Activated CD4-positive, CD25-positive, alpha-beta regulatory T cell (primary cell): ENCODE measurements at places on chromosomes 7 and 10.
A peak's percentile ranks its signal among the peaks of the same experiment; 100 is the strongest.

DNA sequence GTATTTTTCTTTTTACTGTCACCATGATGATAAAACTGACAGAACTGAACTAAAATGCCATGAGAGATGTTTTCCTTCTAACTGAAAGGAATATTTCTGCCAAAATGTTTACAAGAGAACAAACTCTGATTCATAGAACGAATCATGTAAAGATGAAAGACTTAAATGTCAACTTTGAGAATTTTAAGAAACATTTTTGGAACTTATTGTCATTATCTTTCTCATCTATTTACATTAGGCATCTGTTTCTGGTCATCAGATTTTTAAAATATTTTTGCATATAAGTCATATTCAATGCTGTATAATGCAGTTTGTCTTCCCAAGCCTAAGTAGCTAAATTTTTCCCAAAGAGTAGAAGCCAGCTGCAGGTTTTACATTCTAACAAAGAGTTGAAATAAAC, 358.5 kb downstream of the TFEC start:
- DNase-seq: no peak

- DNase-seq: no peak
Observed at GRCh38 chr7:67311901-67312300, 315.3 kb downstream of the TYW1 start.

DNA sequence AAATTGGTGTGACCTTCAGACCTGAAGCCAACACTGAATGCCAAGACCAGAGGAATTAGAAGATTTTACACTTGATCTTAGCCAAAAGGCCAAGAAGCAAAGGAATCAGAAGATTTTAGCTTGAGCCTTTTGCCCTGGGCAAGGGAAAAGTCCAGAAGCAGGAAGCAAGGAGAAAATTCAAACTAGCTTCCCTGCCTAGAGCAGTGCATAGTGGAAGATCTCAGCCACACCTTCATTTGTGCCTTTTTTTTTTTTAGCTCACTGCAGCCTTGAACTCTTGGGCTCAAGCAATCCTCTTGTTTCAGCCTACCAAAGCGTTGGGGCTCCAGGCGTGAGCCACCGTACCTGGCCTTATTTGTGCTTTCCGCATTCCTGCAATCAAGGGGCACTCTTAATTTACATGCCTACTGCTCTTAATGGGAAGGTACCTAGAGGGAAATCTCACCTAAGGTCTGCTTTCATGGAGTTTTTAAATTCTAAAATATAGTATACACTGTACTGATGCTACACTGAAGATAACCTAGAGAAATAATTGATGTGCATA, 8.3 kb upstream of the PIP4K2A start:
- no peak for DNase-seq

DNA sequence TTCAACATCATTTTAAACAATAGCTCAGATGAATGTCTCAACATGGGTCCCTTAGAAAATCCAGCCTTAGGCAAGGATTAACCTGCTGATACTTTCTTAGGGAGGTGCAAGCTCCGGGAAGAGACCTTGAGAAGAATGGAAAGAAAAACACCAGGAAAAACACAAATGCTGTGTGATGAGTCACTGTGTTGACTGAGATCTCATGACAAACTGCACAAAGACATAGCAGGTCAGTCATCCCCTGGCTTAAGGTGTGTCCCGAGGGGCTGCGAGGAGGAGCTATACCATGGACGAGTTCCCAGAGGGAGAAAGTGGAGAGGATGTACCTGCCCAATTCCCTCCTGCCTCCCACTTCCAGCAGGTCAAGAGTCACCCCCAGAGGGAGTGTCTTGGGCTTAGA, 98.0 kb downstream of the TEX36 start:
- DNase-seq: no peak

GRCh38 chr7:24239260-24239659, 44.7 kb upstream of the NPY start:
- DNase-seq: no peak

DNA sequence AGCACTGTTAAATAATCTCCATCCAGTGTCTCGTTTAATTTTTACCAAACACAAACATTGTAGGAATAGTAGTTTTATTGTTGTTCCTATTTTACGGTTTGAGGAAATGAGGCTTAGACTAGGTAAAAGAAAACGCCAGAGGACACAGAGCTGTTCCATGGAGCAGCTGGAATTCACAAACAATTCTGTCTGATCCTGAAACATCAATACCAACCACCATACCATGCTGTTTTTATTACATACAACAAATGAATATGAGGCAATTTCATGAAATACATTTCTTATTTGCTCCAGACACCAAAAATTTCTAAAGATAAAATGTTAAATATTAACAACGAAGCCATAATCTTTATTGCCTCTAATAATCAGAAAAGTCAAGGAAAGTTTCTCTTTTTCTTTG, 9.4 kb downstream of the MALRD1 start:
- no peak for DNase-seq

DNA sequence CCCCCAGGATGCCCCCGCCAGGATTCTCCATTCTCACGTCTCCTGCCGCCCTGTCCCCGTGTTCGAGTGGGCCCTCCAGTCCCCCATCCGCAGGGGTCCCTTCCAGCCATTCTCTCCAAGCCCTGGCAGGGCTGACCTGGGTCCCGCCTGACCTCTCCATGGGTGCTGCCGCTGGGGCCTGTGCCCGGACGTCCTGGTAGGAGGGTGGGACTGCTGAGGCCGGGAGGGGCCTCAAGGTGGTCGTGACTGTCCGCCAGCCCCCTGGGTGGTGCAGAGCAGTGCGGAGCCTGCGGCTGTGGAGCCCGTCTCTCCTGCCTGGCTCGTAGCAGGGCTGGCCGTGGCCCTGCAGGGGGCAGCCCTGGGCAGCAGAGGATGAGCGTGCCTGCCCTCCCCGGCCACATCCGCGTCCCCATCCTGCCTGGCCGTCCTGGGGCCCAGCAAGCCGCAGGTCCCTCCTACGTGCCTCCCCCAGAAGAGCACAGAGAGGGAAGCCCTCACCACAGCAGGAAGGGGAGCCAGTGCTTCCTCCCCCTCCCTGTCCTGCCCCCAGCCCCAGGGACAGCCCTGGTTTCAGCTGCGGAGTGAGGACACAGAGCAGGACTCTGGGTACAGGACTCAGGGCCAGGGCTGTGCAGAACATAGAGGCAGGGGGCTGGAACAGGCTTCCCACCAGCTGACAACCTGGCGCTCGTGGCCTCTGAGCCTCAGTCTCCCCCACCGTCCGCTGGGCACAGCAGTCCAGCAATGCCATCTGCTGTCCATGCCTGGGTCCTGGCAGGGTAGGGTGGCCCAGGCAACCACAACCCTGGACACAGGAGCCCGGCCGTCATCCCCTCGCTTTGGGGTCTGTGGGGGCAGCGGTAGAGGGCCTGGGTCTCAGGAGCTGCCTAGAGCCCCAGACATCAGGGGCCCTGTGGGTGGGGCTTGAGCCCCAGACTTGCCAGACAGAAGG, 1.5 kb upstream of the GRIFIN start:
- DNase-seq: peak; percentile 23

- no peak for DNase-seq
Observed at GRCh38 chr10:104406715-104407650, 53.4 kb downstream of the CFAP58 start.
